ENCODE measurements at places on chromosomes 11 and 22.
A peak's percentile ranks its signal among the peaks of the same experiment; 100 is the strongest.

- peak overlapping the region; percentile 1 for H3K4me3 ChIP-seq
- no peaks in the 10 kb centered on the region for H3K27me3 ChIP-seq
- H3K27ac ChIP-seq: peak overlapping the region; percentile 9
- no peaks in the 10 kb centered on the region for H3K36me3 ChIP-seq
- peaks cover 82% of the 10 kb centered on the region for H3K4me1 ChIP-seq
Observed at GRCh38 chr22:27915986-27916385, 3.1 kb downstream of the PITPNB start.

DNA sequence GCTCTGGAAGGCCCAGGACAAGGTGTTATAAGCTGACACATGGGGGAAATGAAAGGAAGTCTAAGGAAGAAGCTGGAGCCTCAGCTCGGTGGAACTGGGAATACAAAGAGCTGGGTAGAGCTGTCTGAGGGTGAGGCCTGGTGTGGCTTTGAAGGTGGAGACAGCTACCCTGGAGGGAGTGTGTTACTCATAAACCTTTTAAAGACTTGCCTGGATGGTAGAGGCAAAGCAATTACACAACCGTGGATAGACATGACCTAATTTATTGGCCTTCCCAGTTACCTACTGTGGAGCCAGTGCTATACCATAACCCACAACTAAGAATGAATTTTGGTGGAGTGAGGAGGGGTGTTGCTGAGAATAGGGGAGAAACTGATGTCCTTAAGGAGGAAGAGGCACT is 22.6 kb downstream of the EXPH5 start:
- no peak overlapping the region for H3K4me3 ChIP-seq
- H3K27me3 ChIP-seq: no peaks in the 10 kb centered on the region
- H3K27ac ChIP-seq: peak overlapping the region; percentile 21
- no peak for DNase-seq

GRCh38 chr11:26109658-26110368 is 222.1 kb upstream of the ANO3 start:
- H3K27ac ChIP-seq: no peak overlapping the region
- no peaks in the 10 kb centered on the region for H3K27me3 ChIP-seq
- peaks cover 12% of the 10 kb centered on the region for H3K4me1 ChIP-seq
- no peak for DNase-seq

DNA sequence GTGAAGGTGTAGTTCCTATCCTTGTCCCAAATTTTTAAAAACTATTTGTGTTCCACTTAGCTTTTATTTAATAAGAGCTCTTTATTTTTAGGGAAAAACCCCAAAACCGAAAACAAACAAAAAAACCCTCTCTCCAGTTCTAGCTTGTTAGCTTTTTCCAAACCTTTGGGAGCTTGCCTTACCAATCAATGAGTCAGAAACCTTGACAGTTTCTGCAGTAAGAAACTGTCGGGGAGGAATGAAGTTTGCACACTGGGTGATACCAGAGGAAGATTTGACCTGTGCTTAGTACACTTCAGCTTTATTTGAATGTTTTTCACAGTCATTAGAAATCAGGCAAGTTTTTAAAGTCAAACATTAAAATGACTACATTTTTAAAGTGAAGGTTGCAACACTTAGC is 105.0 kb downstream of the FAT3 start:
- H3K4me1 ChIP-seq: peaks cover 43% of the 10 kb centered on the region
- peak overlapping the region; percentile 4 for H3K27ac ChIP-seq
- no peaks in the 10 kb centered on the region for H3K36me3 ChIP-seq
- no peak overlapping the region for H3K4me3 ChIP-seq
- DNase-seq: no peak
- H3K27me3 ChIP-seq: peaks cover 2% of the 10 kb centered on the region

DNA sequence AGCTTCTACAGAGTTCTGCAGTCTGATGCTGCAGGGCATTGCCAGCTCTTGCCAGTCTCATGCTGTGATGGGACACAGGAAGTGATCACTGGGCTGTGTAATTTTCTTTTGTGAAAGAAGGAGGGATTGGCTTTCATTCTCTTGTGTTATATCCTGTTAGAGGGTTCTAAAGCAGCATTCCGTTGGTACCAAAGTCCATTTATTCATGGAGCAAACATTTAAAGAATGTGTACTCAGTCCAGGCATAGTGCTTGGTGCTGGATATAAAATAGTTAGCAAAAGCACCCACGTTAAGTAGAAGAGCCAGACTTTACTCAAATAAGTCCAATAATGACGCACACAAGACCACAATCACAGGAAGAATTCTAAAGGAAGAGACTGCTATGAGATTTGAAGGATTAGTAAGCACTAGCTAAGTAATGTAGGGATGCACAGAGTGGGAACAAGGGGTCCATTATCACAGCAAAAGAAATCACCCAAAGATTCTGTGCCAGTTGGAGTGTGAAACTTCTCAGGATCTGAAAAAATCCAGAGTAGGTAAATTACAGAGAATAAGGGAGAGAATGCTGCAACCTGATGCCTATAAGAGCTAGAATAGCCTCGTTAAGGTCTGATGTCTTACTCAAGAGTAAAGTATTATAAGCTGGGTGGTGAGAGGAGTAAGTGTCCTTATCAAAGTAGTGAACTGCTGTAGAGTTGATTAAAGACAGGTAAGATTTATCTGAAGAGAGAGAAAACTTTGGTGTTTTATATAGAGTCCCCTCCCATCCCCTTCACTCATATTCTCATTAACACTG is 728.3 kb downstream of the METTL15 start:
- no peak for DNase-seq
- H3K27me3 ChIP-seq: no peaks in the 10 kb centered on the region
- no peaks in the 10 kb centered on the region for H3K36me3 ChIP-seq
- H3K4me1 ChIP-seq: peaks cover 11% of the 10 kb centered on the region
- H3K27ac ChIP-seq: no peak overlapping the region

DNA sequence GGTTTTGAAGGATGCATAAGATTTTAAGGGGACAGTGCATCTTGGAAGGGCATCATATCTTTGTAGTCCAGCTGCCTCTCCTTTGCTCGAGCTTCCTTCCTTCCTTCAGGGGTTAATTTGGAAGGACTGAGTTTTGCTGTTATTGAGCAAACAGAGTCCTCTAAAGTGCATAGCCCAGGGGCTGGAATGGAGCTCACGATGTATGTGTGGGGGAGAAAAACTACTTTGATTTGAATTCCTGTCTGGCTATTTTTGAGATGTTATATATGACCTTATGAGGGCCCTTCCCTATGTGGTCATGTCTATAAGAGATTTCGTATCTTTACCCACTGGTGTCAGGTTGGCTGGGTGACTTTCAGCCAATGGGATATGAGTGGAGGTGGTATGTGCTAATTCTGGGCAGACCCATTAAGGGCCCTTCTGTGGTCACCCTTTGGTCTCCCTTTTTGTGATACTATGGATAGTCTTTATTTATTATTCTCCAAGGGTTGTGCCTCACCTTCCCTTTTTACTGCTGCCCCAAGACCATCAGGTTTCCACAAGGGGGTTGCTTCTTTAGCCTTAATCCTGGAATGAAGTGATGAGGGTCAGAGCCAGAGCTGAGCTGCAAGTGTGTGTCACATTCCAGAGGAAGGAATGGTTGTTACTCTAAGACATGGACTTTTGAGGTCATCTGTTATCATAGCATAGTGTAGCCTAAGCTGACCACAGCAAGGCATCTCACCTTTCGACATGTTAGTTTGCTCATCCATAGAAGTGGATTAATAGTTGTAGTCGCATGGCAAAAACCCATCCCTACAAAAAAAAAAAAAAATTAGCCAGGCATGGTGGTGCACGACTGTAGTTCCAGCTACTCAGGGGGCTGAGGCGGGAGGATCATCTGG is 54.6 kb downstream of the LRRC74B start:
- H3K27me3 ChIP-seq: no peaks in the 10 kb centered on the region
- peaks cover 17% of the 10 kb centered on the region for H3K4me1 ChIP-seq
- no peak for DNase-seq
- no peak overlapping the region for H3K4me3 ChIP-seq
- H3K27ac ChIP-seq: no peak overlapping the region

- no peaks in the 10 kb centered on the region for H3K27me3 ChIP-seq
- peaks cover 35% of the 10 kb centered on the region for H3K36me3 ChIP-seq
- DNase-seq: no peak
- H3K4me1 ChIP-seq: peaks cover 3% of the 10 kb centered on the region
- H3K27ac ChIP-seq: no peak overlapping the region
Observed at GRCh38 chr11:129911298-129911697, 15.9 kb upstream of the NFRKB start.

DNA sequence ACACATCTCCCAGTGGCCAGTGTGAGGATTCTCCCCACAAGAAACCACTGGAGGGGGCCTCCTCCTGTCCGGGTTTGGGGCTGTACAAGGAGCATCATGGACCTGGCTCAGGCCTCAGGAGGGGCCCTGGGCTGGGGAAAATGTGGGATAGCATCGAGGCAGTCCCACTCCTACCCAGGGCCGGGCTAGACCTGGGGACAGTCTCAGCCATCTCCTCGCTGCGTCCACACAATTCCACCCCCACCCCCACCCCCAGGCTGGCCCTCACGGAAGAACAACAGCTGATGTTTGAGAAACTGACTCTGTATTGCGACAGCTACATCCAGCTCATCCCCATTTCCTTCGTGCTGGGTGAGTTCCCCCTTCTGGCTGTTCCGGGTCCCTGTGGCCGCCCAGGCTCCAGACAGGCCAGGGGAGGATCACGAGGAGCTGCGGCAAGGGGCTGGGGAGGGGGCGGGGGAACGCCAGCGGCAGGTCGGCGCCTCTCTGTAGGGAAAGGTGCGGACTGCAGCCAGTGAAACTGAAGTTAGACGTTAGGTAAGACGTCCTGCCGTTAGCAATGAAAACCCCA is 4.8 kb downstream of the BEST1 start:
- no peaks in the 10 kb centered on the region for H3K27me3 ChIP-seq
- peak overlapping the region; percentile 25 for H3K27ac ChIP-seq
- peaks cover 5% of the 10 kb centered on the region for H3K4me1 ChIP-seq
- peaks cover 5% of the 10 kb centered on the region for H3K36me3 ChIP-seq
- DNase-seq: peak; percentile 47

Data from mesothelial cell of epicardium (in vitro differentiated cells).